ENCODE measurements at places on chromosomes 6 and 20.

- DNase-seq: no peak
Observed at GRCh38 chr20:40652441-40652987, 36.5 kb downstream of the MAFB start.

DNA sequence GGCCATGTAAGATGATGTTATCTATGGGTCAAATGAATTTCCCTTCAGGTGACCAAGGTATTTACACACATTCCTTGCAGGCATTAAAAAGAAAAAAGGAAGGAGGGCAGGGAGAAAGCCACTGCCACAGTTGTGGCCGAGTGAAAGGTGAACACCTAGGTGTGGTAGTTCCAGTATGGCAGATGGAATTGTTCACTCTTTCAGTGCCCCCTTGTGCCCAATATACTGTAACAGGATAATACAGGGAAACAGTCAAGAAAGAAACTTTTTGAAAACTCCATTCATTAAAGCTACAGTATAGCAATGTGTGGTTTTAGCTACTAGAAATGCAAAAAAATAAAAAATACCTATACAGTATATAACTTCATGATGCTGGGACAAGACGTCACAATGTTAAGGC lies 52.1 kb downstream of the BMP2 start:
- no peak for DNase-seq

GRCh38 chr20:55488593-55488992 lies 516.7 kb downstream of the CBLN4 start:
- DNase-seq: no peak

- DNase-seq: no peak
Observed at GRCh38 chr20:25300496-25301170, 52.7 kb downstream of the PYGB start.

DNA sequence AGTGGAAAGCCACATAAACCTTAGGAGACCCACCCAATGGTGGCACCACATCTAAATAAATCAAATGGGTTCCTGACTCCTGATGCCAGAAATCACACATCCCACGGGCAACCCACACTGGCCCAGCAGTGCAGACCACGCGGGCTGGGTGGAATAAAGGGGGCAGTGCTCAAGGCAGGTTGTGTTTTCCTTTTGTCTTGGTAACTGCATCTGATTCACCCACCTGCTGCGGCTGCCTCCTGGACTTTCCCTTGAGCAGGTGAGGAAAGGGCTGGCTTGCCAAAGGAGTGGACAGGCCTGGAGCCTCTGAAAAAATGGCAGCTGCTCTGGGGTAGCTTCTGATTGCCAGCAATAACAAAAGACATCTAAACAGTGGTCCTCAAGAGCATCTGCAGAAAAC lies 119.5 kb upstream of the KCNK16 start:
- DNase-seq: no peak

DNA sequence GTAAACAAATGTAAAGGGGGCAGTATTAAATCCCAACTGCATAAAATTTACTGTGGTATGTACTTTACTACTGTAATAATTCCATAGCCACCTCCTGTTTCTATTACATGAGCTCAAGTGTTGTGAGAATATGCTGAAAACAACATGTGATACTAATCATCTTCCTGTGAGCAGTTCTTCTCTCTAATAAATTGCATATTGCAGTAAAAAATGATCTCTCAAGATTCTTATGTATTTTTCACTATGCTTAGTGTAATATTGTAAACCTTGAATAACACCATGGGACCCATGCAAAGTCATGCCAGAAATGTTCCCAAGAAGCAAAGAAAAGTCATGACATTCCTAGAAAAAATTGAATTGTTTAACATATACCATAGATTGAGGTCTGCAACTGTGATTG lies 133.0 kb upstream of the ATXN1 start:
- no peak for DNase-seq
